ENCODE measurements at places on chromosomes 2 and 18. TPM values are rescaled to one million over a fixed set of nuclear protein-coding genes. Genes with fewer than 3 reads are reported as not detected.

The SDC1 gene
- 56.8 TPM for total RNA-seq

DNA sequence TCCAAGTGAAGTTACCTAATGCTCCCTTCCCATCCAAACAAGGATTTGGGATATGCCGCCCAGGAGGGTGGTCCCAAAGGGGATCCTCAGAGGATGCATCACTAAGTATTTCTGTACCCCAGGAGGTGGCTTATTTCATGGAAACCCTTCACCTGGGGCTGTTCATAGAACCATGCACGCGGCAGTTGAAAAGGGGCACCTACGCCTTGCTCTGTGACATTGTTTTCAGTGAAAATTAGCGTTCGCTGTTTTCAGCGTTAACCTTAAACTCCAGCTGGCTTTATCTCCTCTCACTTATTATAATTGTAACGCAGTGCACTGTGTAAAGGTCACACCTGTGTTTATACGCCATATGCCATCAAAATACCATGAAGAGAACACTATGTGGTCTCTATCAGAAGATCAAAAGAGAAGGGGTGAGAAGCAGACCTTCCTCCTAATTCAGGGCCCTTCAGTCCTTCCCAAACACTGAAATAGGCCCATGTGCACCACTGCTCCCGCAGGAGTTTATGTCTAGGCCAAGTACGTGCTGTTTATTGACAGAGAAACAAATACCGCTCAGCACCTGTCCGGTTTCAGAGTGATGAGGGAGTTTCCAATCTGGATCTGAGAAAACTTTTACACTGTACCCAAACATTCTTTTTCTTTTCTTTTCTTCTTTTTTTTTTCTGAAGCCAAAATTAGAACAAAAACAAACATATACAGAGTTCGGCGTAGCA, 162.1 kb downstream of the BCL2 start:
- H3K4me1 ChIP-seq: peaks cover 9% of the 10 kb centered on the region
- H3K27me3 ChIP-seq: no peaks in the 10 kb centered on the region
- no peak overlapping the region for H3K27ac ChIP-seq
- no peak overlapping the region for H3K4me3 ChIP-seq

The PLEKHH2 gene
- 14.0 TPM for total RNA-seq

The TRMT61B gene
- total RNA-seq: 14.4 TPM

- H3K36me3 ChIP-seq: no peaks in the 10 kb centered on the region
- no peak overlapping the region for H3K4me3 ChIP-seq
- no peak for DNase-seq
- no peaks in the 10 kb centered on the region for H3K27me3 ChIP-seq
- no peaks in the 10 kb centered on the region for H3K4me1 ChIP-seq
These were observed 7.0 kb upstream of the ZNF407 start for GRCh38 chr18:74590671-74591070.

GRCh38 chr2:3396920-3397559, 17.5 kb downstream of the TRAPPC12 start:
- no peak overlapping the region for H3K4me3 ChIP-seq
- H3K27me3 ChIP-seq: no peaks in the 10 kb centered on the region
- peaks cover 11% of the 10 kb centered on the region for H3K36me3 ChIP-seq
- H3K27ac ChIP-seq: no peak overlapping the region

DNA sequence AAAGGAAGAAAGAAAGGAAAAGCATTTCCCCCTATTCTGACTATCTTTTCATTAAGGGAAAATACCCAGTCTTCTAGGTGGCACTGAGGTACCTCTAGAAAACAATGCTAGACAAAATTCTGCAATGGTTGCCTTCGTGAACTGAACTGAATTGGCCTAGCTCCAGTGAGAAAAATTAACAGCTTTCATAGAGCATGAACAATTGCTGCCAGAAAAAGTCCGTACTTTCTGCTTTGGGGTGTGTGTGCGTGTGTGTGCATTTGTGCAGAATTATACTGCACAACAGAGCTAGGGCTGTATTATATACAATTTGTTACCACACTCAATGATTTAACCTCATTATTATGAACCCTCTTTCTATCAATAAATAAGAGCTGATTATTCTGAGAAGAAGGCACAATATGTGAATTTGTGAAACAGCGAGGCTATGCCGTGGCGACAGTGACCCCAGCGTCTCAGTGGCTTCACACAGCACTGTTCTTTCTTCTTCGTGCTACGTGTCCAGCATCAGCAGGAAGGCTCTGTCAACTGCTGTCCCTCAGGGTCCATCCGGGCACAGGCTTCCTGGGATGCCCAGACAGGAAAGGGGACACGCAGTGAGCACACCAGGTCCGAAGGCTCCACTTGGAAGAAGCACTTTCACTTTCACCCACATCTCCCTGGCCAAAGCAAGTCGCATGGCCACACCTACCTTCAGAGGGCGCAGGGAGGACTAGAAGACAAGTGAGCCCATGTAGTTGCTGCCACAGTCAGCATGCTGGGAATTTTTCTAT, 47.5 kb downstream of the PTGR3 start:
- no peak overlapping the region for H3K27ac ChIP-seq
- H3K36me3 ChIP-seq: no peaks in the 10 kb centered on the region
- no peaks in the 10 kb centered on the region for H3K27me3 ChIP-seq
- peak; percentile 20 for DNase-seq
- H3K4me1 ChIP-seq: no peaks in the 10 kb centered on the region
- H3K4me3 ChIP-seq: peak overlapping the region; percentile 36

DNA sequence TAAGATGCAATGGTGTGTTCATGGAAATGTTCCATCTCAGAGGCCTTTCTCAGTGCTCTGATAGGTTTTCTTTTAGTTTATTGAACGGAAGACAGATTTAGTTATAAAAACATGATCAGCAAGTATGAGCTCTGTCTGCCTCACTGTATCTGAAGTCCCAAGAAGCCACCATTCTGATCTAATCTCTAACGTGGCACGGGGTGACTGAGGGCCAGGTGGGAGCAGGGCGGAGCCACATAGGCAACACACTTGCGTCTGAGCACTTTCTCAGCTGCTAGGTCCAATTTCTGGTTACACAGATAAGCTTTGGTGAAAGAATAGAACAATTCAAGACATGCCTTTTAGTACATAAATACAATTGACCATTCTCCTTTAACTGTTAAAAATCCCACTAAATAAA, 60.4 kb downstream of the SNTG2 start:
- H3K4me3 ChIP-seq: no peak overlapping the region
- no peaks in the 10 kb centered on the region for H3K4me1 ChIP-seq
- H3K27me3 ChIP-seq: no peaks in the 10 kb centered on the region
- H3K27ac ChIP-seq: no peak overlapping the region
- no peaks in the 10 kb centered on the region for H3K36me3 ChIP-seq
- DNase-seq: no peak

The PRLH gene
- total RNA-seq: not detected

DNA sequence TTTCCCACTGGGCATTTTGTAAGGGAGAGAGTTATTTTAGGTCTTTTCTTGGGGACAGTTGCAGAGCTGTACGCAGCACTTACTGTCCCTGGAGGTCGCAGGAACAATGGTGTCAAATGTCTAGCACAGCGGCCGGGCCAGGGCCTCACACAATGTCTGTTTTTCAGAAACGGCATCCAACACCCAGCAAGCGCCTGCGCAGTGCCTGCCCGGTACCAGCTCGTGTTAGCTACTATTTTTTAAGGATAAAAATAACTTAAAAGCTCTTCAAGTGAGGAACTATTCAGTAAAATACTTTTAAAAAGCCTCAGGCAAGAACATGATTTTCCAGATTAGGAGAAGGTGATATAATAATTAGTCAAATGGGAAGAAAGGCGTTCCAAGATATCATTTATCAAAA, 90.0 kb downstream of the MBP start:
- H3K4me3 ChIP-seq: no peak overlapping the region
- H3K27me3 ChIP-seq: peaks cover 4% of the 10 kb centered on the region
- no peak overlapping the region for H3K27ac ChIP-seq
- no peak for DNase-seq
- H3K4me1 ChIP-seq: no peaks in the 10 kb centered on the region

DNA sequence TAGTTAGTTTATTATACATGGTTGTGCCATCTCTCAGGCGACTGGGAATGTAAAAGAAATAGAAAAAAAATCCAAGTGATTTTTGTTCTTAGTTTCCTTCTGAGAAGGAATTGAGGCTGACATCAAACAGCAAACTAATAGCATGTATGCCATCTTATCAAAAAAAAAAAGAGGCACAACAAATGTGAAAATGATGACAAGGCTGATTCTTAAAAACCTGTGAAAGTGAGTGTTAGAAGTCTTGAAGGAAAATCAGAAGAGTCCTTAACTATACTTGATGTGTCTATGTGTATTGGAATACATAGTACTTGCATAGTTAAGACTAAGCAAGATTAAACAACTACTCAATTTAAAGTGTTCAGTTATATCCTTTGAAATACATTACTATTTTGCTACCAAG, 161.0 kb downstream of the CCDC85A start:
- no peaks in the 10 kb centered on the region for H3K4me1 ChIP-seq
- DNase-seq: no peak
- H3K27ac ChIP-seq: no peak overlapping the region
- H3K27me3 ChIP-seq: no peaks in the 10 kb centered on the region
- no peak overlapping the region for H3K4me3 ChIP-seq

The RAD51AP2 gene
- under 0.01 TPM for total RNA-seq

The RAB17 gene
- 0.26 TPM for total RNA-seq

- peak overlapping the region; percentile 55 for H3K27ac ChIP-seq
- no peaks in the 10 kb centered on the region for H3K36me3 ChIP-seq
- H3K27me3 ChIP-seq: no peaks in the 10 kb centered on the region
- DNase-seq: peak; percentile 61
- H3K4me1 ChIP-seq: peaks cover 18% of the 10 kb centered on the region
These were observed 95.9 kb upstream of the MBOAT2 start for GRCh38 chr2:9099341-9099751.

- no peak overlapping the region for H3K4me3 ChIP-seq
- no peaks in the 10 kb centered on the region for H3K27me3 ChIP-seq
- H3K27ac ChIP-seq: no peak overlapping the region
- no peaks in the 10 kb centered on the region for H3K4me1 ChIP-seq
These were observed 1652.3 kb upstream of the SLC39A10 start for GRCh38 chr2:194004590-194005206.

The OBSL1 gene
- total RNA-seq: 34.4 TPM

GRCh38 chr2:136058262-136058661, 59.7 kb downstream of the CXCR4 start:
- H3K27ac ChIP-seq: no peak overlapping the region
- H3K27me3 ChIP-seq: no peaks in the 10 kb centered on the region
- H3K4me3 ChIP-seq: no peak overlapping the region
- DNase-seq: no peak
- H3K4me1 ChIP-seq: no peaks in the 10 kb centered on the region

The PTPRM gene
- total RNA-seq: 42.9 TPM

DNA sequence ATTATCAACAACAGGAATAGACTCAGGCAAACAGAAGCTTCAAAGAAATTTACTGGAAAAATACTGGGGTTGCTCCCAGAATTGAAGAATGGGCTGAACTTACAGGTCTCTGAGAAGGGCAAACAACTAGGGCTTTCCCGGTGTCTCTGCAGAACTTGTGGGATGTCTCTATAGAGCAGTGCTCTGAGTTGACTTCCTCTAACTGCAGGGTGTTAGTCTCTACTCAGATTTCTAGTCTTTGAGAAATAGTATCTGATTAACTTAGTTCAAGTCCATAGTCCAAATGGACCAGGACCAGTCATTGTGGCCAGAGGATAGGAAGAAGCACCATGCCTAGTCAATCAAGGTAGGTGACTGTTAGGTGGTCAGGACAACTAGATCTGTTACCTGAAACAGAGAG, 45.8 kb downstream of the LIMS1 start:
- no peak for DNase-seq
- no peaks in the 10 kb centered on the region for H3K27me3 ChIP-seq
- peaks cover 20% of the 10 kb centered on the region for H3K4me1 ChIP-seq
- H3K27ac ChIP-seq: peak overlapping the region; percentile 14

The TUBA4B gene
- total RNA-seq: not detected

DNA sequence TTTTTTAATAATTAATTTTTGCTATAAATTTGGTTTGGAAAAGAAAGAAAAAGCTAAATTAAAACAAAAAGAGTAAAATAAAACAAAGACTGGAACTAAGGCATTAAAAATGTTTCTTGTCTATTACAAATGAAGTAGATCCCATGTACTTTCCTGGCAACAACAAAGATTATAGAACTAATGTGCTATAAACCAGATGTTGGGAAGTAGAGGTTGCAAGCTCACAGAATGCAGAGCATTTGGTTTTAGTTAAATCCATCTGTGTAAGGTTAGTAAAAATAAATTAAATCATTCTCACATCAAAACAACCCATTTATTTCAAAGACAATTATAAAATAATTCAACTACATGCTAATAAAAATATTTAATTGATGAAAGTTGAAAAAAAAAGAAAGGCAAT, 157.2 kb upstream of the ZC3H15 start:
- no peak overlapping the region for H3K27ac ChIP-seq
- no peak overlapping the region for H3K4me3 ChIP-seq
- DNase-seq: peak; percentile 8
- no peaks in the 10 kb centered on the region for H3K36me3 ChIP-seq

The SAG gene
- not detected for total RNA-seq

DNA sequence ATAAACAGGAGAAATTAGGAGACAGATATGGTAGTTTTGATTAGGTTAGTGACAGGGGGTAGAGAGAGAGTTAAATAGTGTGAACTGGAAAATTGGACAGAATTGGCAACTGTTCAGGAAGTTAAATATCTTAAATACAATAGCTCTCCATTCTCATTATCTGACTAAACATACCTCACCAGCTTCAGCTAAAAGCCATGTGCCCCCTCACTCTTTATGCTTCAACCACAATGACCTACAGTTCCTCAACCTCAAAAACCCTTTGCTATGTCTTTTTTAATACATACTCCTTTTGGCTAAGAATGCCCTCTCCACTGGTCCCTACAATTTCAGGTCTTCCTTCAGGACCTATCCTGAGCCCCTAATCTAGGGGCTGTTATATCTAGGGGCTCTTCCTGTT, 740.2 kb upstream of the ZEB2 start:
- H3K4me1 ChIP-seq: no peaks in the 10 kb centered on the region
- no peak overlapping the region for H3K27ac ChIP-seq
- no peaks in the 10 kb centered on the region for H3K27me3 ChIP-seq

- H3K36me3 ChIP-seq: peaks cover 1% of the 10 kb centered on the region
- no peaks in the 10 kb centered on the region for H3K27me3 ChIP-seq
- DNase-seq: no peak
- peak overlapping the region; percentile 83 for H3K27ac ChIP-seq
- H3K4me1 ChIP-seq: peaks cover 9% of the 10 kb centered on the region
These were observed 275.3 kb downstream of the TMX3 start for GRCh38 chr18:68439642-68440041.

DNA sequence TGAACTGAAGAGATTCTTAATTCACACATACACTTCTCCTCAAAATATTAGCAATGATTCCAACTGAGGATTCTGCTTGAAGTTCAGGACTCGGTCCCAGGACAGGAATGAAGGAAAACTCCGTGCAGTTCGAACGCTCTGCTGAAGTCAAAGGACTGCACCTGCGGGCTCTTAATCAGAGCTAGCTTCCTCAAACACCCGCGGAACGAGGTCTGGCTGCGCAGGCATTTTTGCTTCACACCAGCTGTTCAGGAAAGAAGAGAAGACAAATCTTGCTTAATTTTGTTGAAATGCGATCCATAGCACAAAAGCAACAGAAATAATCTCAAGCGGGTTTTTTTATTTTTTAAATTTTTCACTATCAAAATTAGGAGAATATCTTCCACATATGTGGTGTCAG, 175.6 kb downstream of the LAMA1 start:
- no peaks in the 10 kb centered on the region for H3K27me3 ChIP-seq
- H3K27ac ChIP-seq: no peak overlapping the region
- no peak overlapping the region for H3K4me3 ChIP-seq
- H3K36me3 ChIP-seq: no peaks in the 10 kb centered on the region
- DNase-seq: no peak

- H3K27ac ChIP-seq: peak overlapping the region; percentile 37
- no peak overlapping the region for H3K4me3 ChIP-seq
- H3K27me3 ChIP-seq: no peaks in the 10 kb centered on the region
These were observed 165.7 kb downstream of the TMX3 start for GRCh38 chr18:68548904-68549870.
